Skin of body (tissue), 3 donors: ENCODE measurements at places on chromosomes 4 and X. TPM values are rescaled to one million over a fixed set of nuclear protein-coding genes. Genes with fewer than 3 reads are reported as not detected.

Gene KCTD8
- total RNA-seq, result not detected

Gene LAMTOR3
- total RNA-seq, result 34.0 TPM

Gene PDZD4
- 3.1 TPM for total RNA-seq

- no peak for DNase-seq
Measured at GRCh38 chr4:1192493-1193205, 20.3 kb upstream of the SPON2 start.

Gene G6PD
- 19.5 TPM for total RNA-seq

Gene NHS
- 6.6 TPM for total RNA-seq

Gene CACNA1F
- total RNA-seq, result 0.10 TPM

GRCh38 chr4:100208964-100209363 lies 18.7 kb upstream of the DDIT4L start:
- DNase-seq, result no peak
